Mammary microvascular endothelial cell (primary cell): ENCODE measurements at places on chromosomes 13 and 19. TPM values are rescaled to one million over a fixed set of nuclear protein-coding genes. Genes with fewer than 3 reads are reported as not detected.

TRIP10 gene
- 54.2 and 57.1 TPM in 2 replicates for total RNA-seq

MPV17L2 gene
- total RNA-seq, result 31.2 and 59.0 TPM in 2 replicates

ING1 gene
- total RNA-seq, result 8.7 and 15.4 TPM in 2 replicates

IGFL2 gene
- not detected in 2 replicates for total RNA-seq

ZNF850 gene
- 3.0 and 3.9 TPM in 2 replicates for total RNA-seq

SGCG gene
- total RNA-seq, result not detected in 2 replicates

TMEM145 gene
- 0.27 TPM in 1 of 2 replicates, not detected in the other for total RNA-seq

WASF3 gene
- total RNA-seq, result 2.5 and 3.0 TPM in 2 replicates

OR7D2 gene
- total RNA-seq, result 0.10 TPM in 1 of 2 replicates, not detected in the other

ZNF837 gene
- 1.5 and 2.1 TPM in 2 replicates for total RNA-seq

AP1M2 gene
- not detected in 2 replicates for total RNA-seq

RXFP2 gene
- not detected in 2 replicates for total RNA-seq

PALM gene
- total RNA-seq, result 5.9 and 6.9 TPM in 2 replicates

CD209 gene
- total RNA-seq, result not detected in 2 replicates

ZNF548 gene
- total RNA-seq, result 5.0 and 6.9 TPM in 2 replicates

DCLK1 gene
- 20.2 and 20.4 TPM in 2 replicates for total RNA-seq

GRIK5 gene
- total RNA-seq, result not detected in 2 replicates

GARIN5A gene
- total RNA-seq, result not detected in 2 replicates

IZUMO4 gene
- 0.20 and 0.25 TPM in 2 replicates for total RNA-seq

BCL3 gene
- total RNA-seq, result 23.0 and 27.9 TPM in 2 replicates

KLK15 gene
- total RNA-seq, result not detected in 2 replicates

SMARCA4 gene
- 90.7 and 102 TPM in 2 replicates for total RNA-seq

ZNF738 gene
- total RNA-seq, result 3.3 and 6.7 TPM in 2 replicates

WDR87 gene
- not detected in 2 replicates for total RNA-seq

DOCK6 gene
- total RNA-seq, result 124 and 133 TPM in 2 replicates

RASIP1 gene
- total RNA-seq, result 196 and 205 TPM in 2 replicates

U2AF1L4 gene
- total RNA-seq, result 2.1 and 2.7 TPM in 2 replicates

C5AR2 gene
- not detected in 2 replicates for total RNA-seq

LYL1 gene
- 125 and 131 TPM in 2 replicates for total RNA-seq

EBI3 gene
- 0.73 and 1.9 TPM in 2 replicates for total RNA-seq

PEAK3 gene
- not detected in 2 replicates for total RNA-seq

ZNF726 gene
- 2.3 and 4.1 TPM in 2 replicates for total RNA-seq

DMRTC2 gene
- not detected in 2 replicates for total RNA-seq
